Stimulated activated CD4-positive, alpha-beta T cell treated with anti-CD3 and anti-CD28 coated beads, Interleukin-2, amount 100 ng/mL, for 48 hours (primary cell): ENCODE measurements at places on chromosomes 4 and X.

GRCh38 chr4:99863804-99864203 is 30.4 kb downstream of the LAMTOR3 start:
- DNase-seq = no peak

DNA sequence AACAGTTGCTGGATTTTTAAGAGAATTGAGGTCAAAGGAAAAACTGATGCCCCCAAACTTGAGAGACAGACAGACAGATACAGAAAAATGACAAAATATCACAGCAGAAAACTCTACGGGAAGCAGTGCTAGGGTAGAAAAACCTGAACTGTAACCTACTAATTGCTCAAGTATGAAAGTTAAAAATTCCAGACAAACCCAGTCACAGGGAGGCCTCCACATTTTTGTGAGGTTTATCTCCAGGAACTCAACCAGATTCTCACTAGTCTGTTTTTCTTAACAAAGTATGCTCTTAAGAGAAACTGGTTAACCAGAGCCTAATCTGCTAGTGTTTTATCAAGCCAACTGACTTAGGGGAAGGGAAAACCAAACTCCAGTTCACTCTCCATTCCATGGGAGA is 19.9 kb upstream of the PPP3CA start:
- DNase-seq = no peak

DNA sequence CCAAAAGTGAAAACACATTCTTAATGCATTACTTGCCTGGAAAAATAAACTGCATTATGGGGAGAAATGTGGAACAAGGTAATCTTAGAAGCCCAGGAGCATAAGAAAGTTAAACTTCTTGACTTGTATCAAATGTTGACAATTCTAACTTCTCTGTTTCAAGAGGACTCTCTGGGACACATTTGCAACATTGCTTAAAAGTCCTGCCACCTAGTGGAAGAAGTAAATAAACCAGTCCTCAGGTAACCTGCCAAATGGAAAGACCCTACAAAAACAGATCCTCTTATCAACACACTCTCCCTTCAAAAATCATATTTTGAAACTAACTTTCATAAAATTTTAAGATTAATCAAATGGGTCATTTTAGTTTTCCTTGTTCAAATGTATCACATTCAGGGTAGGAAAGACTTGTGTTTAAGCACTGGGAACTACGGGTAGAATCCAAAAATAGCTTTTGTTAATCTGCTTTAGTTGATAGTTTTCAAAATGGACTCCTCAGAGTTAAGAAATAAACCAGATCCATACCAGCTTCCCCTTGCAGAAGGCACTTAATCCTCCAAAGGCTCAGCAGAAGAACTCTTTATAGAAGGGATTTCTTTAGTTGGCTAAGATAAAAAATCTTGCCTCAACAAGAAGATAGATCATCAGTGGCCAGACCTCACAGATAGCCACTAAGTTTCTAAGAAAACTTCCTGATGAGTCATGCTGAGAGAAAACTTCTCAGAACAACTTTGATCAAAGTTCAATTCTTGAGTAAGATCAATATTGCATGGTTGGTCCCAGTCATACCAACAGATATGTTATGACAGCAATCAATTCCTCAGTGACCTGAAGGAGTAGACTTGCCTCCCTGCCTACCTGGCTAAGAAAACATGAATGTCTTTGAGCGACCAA is 141.7 kb downstream of the HHIP start:
- no peak for DNase-seq

- peak; percentile 50 for DNase-seq
These were observed at the start of gene CXCR3 for GRCh38 chrX:71618303-71618721. Gene CXCR3 (minus strand): TSS chrX:71618511. CDS start chrX:71618449, 62 bp downstream.

DNA sequence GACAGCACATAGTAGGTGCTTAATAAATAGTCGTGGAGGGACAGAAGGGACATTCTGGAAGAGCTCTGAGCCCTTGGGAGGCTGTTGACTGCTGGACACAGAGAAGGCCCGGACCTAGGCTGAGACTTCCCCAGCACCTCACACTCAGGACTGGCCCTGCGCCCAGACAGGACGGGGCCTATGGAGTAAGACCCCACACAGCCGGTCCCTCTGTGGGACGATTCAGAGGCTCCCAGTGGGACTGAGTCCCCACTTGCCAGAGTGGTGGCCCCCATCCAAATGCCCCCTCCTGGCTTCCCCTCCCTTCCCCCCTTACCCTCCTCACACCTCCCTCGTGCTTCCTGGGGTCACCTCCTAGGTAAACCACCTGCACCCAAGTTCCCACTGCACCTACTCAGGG is 8.9 kb downstream of the ABLIM2 start:
- no peak for DNase-seq

DNA sequence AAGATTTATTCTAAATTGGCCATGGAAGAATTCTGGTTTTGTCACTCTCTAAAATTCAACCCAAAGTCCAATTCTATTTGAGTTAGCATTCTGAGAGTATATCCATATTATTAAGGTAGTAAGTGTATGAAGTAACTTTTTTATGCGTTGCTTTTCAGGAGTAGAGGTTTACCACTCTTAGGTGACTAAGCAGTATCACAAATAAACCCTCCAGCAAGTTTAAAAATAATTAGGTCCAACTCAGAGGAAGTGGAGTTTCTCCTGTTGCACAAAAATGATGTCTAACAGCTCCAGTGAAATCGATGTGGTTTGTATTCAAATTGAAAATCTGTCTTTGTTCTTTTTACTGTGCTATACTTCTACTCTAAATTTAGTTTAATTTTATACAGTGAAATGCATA is 6.6 kb downstream of the SCML1 start:
- DNase-seq = no peak

GRCh38 chr4:25865586-25865985 is 2.8 kb upstream of the SEL1L3 start:
- no peak for DNase-seq

DNA sequence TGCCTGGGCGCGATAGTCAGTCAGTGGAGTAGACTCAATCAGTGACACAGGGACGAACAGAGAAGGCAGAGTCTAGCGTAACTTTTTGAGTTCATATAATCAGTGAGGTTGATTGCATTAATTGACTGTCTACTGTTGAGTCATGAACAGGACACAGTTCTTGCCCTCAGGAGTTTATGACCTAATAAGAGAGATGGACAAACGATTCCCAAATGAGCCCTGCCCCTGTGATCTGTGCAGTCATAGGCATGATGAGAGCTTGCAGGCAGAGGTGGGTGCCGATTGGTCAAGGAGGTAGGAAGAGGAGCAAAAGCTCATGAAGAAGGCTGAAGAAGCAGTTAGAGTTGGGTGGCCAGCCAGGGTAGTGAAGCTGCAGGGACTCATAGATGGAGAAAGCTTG is 57.1 kb downstream of the ADD1 start:
- no peak for DNase-seq

- no peak for DNase-seq
These were observed 259.6 kb upstream of the GPC4 start for GRCh38 chrX:133674726-133675470.

DNA sequence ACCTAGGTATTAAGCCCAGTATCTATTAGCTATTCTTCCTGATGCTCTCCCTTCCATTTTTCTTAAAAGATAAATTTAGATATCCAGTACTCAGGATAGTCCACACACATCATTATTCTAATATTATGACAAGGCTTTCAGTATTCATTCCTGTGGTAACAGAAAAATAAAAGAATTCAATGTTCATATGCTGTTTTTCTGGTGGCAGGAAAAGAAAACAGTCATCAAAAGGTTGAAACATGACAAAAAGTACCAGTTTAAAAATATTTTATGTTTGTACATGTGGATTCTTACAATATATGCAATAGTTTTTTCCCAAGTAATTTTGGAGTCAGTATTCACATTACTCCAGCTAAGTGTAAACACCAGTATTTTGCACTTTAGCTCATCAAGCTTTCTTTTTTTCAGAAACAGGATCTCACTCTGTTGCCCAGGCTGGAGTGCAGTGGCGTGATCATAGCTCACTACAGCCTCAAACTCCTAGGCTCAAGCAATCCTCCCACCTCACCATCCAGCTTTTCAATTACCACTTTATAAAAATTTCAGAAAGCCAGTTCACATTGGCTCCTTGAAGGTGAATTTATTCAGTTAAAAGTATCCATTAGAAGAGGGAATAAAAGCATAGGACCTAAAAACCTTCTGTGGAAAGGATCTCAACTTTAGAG is 2.3 kb downstream of the APBB2 start:
- no peak for DNase-seq

DNA sequence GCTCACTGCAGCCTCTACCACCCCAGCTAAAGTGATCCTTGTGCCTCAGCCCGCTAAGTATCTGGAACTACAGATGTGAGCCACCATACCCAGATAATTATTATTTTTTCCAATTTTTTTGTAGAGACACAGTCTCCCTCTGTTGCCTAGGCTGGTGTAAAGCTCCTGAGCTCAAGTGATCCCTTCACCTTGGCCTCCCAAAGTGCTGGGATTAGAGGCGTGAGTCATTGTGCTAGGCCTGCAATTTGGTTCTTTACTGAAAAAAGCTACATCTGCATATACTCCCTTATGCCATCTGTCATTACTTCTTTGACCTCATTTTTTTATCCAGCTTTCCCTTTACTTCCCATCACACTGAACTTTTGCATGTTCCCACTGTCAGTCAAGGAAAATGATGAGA is 2012.4 kb upstream of the IGFBP7 start:
- DNase-seq = no peak

GRCh38 chr4:17324386-17324830 is 187.5 kb downstream of the QDPR start:
- DNase-seq = peak; percentile 58

GRCh38 chrX:110397904-110398303 is 39.3 kb downstream of the RTL9 start:
- no peak for DNase-seq

GRCh38 chr4:121656269-121656641 is 40.5 kb downstream of the ANXA5 start:
- peak; percentile 9 for DNase-seq

DNA sequence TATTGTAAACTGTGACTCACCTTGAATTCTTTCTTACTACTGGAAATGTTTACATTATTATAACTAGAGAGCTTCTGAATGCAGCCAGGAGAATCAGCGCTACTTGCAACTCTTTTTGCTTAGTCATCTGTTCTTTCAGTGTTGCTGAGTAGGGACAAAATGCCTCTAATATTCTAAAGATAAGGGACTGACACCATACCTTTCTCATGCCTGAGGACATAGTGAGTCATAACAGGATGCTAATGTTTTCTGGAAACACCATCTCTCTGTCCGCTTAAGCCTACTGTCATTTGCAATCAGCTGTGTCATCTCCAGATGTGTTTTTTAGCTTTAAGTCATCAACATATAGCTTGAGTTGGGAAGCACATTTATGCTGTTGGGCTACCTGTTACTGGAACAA is 108.3 kb downstream of the QRFPR start:
- no peak for DNase-seq

DNA sequence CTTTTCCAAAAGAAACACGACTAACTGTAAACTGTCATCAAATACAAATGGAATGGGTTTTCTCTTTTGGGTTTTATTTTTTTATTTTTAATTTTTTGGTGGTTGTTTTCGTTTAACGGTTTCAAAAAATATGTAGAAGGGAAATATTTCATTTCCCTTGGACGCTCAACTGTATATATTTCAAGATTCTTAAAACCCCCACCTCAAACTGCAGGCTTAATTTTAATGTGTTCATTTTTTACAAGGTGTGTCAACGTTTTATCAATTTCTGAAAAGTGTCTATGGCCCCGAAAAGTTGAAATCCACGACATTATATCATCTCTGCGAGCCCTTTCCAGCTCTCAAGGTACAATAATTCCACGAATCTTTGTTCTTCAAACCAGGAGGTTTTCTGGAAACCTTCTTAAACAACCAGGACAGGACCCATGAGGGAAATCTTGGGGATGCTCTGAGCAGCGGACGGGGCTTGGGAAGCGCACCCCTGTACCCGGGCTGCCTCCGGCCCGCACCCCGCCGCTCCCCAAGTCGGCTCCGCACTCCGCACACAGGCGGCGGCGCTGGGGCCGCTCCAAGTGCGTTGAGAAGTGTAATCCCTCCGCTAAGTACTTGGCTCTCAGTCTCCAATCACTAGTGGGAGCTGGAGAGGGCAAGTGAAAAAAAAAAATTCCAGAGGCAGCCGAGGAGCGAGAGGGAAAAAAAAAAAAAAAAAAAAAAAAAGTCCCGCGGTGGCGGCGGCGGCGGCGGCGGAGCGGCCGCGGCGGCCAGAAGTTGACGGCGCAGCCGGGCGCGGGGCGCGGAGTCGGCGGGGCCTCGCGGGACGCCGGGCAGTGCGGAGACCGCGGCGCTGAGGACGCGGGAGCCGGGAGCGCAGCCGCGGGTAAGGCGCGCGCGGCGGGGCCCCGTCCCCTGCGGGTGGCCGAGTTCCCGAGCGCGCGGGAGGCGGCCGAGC is at the start of gene BMPR1B:
Gene BMPR1B, plus strand, starts transcription at position 764 of the 949 bp plus-strand sequence. CDS start 346,470 bp downstream, outside the sequence.
- DNase-seq = no peak

DNA sequence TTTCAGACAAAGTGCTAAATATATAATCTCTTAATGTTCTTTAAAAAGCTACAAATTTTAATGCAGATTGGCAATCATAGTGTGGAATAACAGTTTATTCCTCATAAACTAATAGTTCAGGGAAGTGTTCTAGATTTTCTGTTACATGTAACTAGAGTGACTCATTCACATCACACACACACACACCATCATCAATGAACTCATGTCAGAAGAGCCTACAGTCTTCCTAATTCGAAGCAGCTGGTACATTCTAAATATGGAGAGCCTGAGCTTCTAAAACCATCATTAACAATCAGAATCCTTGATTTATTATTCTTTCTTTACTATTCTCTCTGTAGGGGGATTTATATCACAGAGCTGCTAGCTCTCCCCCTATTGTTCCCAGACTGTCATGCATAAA is 49.6 kb downstream of the DKK2 start:
- DNase-seq = no peak

- DNase-seq = no peak
These were observed 30.2 kb upstream of the PLCXD1 start for GRCh38 chrX:250965-251364.

GRCh38 chr4:11597506-11597905 is 168.8 kb upstream of the HS3ST1 start:
- DNase-seq = no peak

DNA sequence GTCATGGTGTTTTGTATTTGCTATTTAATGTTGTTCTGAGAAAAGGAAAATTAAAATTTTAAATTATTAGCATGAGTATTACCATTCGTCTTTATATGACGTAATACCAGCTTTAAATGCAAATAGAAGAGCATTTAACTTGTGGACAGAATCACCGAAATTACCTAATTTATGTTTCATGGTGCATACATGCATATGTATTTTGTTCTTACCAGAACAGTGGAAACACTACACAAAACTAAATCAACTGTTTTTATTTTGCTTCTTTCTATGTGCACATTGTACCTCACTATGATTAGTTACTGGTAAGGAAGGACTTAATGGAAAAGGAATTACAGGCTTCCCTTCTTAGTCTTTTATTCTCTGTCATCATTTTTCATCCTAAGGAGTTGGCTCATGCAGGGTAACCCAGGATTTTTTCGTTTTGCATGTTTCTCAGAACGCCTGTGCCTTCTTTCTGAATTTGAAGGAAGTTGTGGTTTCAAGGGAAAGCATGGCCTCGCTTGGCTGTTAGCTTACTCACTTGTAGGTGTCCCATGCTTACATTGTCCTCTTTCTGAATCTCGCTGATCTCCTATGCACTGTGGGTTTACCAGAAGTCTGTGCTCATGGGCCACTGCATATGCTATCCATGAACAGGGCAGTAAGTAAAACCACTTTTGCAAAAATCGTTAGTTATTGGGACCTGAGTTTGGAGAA is 300.0 kb upstream of the PUDP start:
- no peak for DNase-seq
